ENCODE measurements at places on chromosomes 13 and 19.
A peak's percentile ranks its signal among the peaks of the same experiment; 100 is the strongest.

- no peak for DNase-seq
Observed at GRCh38 chr13:111952814-111953213, 114.1 kb upstream of the SOX1 start.

DNA sequence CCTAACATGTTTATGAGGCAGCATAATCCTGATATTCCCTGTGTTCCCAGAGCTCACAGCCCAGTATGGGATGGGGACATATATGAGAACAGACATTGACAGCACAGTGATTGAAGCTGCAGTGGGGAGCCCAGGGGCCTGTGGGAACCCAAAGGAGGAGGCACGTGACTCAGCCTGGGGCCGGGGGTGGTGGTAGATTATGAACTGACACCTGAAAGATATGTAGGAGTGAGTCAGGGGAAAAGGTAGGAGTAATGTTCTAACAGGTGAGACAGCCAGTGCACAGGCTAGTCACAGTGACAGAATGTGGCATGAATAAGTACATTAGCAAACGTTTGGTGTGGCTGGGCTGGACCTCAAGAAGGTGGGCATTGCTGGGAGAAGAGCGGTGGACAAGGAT lies 29.0 kb downstream of the CKM start:
- no peak for DNase-seq

DNA sequence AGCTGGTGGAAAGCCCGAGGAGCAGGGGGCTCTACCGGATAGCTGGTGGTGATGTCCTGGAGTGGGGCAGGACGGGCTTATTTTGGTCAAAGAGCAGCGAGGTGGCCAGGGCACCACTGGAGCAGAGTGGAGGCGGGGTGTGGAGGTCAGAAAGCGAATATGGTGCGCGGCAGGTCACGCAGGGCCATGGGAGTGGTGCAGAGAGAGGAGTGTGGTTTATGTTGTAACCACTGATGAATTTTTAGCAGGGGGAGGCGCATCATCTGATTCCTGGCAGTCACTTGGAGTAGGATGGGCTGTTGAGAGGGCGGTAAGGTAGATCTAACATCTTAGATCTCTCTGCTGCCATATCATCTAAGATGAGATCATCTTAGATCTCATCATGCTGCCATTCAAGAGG lies 1.4 kb upstream of the ZNF414 start:
- no peak for DNase-seq

GRCh38 chr13:70894258-70894657 lies 786.0 kb upstream of the KLHL1 start:
- DNase-seq = no peak

DNA sequence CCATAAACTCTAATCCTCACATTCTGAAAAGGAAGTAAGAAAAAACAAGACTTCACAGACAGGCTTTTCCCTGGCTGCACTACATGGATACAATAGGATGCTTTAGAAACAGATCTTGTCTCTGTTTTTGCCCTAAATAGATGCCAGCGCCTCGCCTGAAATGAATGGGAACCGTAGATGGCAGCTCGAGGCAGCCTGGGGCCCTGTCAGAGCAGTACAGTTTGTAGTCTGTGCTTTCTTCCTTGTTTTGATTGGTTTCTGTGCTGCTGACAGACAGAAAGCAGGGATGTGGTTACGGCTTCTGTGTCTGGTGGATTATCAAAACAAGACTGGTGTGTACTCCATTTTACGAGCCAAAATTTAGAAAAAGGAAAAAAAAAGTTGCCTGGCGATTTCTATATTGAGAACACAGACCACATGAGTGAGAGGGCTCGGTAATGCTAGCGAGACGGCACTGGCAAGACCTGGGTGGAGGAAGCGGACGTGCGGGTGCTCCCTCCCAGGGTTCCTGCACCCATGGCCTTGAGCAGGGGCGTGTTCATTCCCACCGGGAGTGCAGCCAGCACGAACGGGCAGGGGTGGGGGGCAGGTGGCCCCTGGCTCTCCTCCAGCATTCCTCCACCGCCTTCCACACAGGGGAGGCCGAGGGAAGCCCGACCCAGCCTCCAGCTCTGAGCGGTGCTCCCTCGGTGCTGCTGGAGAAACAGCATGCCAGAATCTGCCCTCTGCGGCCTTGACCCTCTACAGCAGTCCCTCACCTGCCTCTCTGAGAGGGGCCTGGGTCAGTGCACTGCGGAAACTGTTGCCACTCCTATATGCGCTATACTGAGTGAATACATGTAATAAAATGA lies 37.6 kb upstream of the C1QTNF9 start:
- peak; percentile 83 for DNase-seq

GRCh38 chr19:58355215-58355796 lies 2.0 kb upstream of the A1BG start:
- no peak for DNase-seq

- DNase-seq = no peak
Observed at GRCh38 chr19:16934489-16934888, 45.7 kb downstream of the F2RL3 start.

GRCh38 chr13:84443463-84443862 lies 561.2 kb upstream of the SLITRK1 start:
- DNase-seq = no peak

- peak; percentile 83 for DNase-seq
Observed at GRCh38 chr13:34156841-34157365, 339.0 kb downstream of the RFC3 start.

Measured in fibroblast of lung (primary cell).